ENCODE measurements at places on chromosomes 16 and 17.
A peak's percentile ranks its signal among the peaks of the same experiment; 100 is the strongest.

DNA sequence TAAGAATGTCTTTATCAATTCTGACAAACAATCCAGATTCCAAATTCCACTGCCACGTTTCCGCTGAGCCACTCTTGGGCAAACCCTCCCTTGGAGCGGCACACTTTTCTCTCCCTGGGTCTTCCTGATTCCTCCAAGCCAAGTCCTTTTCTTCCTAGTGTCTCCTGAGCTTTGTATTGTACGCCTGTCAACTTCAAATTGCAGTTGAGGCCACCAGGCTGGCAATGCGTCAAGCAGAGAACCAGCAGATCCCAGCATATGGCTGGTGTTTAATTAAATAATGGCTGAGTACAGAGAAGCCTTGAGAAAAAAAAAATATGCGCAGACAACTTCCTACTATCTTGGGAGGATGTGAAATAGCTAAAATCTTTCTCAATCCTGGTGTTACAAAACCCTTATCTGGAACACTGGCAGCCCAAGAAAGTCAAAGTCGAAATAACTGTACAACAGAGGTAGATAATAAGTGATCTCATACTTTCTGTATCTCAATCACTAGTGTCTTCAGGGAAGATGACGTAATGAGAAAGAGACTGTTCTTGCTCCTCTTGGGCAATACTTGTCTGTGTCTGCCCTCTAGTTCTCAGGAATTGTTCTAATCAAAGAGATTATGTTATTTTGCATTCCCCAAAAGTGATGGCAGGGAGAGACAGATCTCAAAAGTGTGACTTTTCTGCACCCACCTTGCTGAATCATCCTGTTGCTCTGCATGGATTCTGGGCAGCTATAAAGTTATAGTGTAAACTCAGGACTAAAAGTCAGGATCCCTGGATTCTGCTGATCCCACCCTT, 15.0 kb downstream of the SMIM36 start:
- peak; percentile 91 for DNase-seq

- no peak for DNase-seq
These were observed 12.5 kb downstream of the COTL1 start for GRCh38 chr16:84605339-84605848.

DNA sequence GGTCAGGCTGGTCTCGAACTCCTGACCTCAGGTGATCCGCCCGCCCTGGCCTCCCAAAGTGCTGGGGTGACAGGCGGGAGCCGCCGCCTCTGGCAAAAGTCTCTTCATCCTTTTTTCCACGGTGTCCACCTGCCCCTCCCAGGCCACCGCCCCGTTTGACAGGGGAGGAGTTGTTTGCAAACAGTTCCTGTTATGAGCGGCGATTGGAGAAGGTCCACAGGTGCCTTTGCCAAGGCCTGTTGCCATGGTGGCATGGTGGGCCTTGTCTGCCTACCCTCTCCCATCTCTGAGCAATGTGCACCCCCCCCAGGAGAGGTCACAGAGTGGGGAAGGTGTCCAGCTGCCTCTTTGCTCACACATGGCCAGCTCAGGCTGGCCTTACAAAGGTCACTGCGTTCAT, 16.0 kb upstream of the RAP1GAP2 start:
- no peak for DNase-seq

DNA sequence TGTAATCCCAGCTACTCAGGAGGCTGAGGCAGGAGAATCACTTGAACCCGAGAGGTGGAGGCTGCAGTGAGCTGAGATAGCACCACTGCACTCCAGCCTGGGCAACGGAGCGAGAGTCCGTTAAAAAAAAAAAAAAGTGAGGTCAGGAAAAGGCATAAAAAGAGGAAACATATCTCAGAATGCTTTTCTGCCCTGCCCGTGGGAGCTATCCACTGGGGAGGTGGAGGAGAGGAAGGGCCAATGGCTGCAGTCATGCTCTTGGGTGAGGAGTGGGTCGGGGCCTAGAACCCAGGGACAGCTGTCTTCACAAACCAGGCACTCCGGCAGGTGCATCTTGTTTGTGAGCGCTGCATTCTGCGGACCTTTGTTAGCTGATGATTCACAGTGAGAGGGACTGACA, 60.0 kb upstream of the CDC42EP4 start:
- peak; percentile 12 for DNase-seq

DNA sequence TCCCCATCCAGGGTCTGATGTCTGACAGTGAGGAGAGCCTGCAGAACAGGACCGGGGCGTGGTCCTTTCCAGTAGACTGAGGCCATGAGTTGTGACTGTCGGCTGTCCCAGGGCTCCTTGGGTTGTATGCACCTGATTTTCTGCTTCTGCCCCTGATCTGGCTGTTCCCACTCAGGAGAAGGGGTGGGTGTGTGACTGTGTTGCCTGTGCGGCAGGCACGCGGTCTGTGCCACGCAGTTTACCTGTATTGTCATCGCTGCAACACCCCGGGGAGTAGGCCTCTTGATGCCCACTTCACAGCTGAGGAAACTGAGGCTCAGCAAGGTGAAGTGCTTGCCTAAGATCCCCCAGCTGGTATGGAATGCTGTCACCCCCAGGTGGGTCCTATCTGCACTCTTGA, 1.4 kb downstream of the CRISPLD2 start:
- DNase-seq = no peak

GRCh38 chr17:19933221-19933620, 44.4 kb downstream of the AKAP10 start:
- no peak for DNase-seq

- no peak for DNase-seq
These were observed 16.2 kb downstream of the OTOP3 start for GRCh38 chr17:74951680-74952421.

DNA sequence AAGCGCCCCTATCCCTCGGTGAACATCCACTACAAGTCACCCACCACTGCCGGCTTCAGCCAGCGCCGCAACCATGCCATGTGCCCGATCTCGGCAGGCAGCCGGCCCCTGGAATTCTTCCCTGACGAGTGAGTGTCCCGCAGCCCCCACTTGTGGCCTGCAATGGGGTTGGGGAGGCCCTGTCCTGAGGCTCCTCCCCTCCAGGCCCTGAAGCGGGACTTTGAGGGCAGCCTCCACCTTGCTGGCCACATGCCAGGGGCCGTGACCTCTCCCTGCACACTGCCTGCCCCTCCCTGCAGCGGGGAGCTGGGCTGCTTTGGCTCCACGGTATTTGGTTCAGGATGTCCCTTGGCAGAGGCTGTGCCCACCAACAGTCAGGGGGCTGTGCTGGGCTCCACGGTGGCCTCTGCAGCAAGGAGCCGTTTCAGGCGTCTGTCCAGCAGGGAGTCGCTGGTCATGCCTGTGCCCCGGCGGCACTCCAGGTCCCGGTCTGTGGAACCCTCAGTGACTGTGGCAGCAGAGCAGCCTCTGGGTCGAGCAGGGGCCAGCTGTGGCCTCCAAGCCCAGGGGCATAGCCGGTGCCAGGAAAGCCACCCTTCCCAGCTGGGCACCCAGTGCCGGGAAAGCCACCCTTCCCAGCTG, 8.3 kb downstream of the NME3 start:
- DNase-seq = no peak

DNA sequence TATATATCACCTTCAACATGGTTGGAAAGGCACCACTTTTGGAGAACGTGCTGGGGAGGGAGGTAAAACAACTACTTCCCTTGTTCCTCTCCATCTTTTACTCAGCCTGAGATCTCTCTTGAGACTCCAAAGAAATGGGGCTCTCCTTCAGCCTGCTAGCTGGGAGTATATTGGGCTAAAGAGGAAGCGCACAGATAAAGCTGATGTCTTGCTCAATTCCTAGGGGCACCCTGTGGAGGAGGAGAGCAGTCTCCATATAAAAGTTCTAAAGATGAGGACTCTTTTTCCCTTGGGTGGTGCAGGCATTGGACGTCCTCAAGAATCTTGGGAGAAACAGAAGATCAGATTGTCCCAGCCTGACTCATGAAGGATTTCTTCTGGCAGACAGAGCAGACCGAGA, 4.6 kb upstream of the ETV4 start:
- DNase-seq = peak; percentile 27

GRCh38 chr17:73255671-73256181, 6.0 kb downstream of the CPSF4L start:
- peak; percentile 36 for DNase-seq

DNA sequence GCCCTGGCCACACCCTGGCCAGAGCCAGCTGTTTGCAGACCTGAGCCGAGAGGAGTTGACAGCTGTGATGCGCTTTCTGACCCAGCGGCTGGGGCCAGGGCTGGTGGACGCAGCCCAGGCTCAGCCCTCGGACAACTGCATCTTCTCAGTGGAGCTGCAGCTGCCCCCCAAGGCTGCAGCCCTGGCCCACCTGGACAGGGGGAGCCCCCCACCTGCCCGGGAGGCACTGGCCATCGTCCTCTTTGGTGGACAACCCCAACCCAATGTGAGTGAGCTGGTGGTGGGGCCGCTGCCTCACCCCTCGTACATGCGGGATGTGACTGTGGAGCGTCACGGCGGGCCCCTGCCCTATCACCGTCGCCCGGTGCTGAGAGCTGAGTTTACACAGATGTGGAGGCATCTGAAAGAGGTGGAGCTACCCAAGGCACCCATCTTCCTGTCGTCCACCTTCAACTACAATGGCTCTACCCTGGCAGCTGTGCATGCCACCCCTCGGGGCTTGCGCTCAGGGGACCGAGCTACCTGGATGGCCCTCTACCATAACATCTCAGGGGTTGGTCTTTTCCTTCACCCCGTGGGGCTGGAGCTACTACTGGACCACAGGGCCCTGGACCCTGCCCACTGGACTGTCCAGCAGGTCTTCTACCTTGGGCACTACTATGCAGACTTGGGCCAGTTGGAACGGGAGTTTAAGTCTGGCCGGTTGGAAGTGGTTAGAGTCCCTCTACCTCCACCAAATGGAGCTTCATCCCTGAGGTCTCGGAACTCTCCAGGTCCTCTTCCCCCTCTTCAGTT, 578 bp downstream of the AOC2 start:
- DNase-seq = no peak

GRCh38 chr17:61405686-61406536, 6.3 kb downstream of the TBX2 start:
- no peak for DNase-seq

- no peak for DNase-seq
These were observed 9.9 kb downstream of the EME1 start for GRCh38 chr17:50382931-50383330.

Data from inflammatory macrophage treated with lipopolysaccharide for 4 hours (primary cell).